Central memory CD4-positive, alpha-beta T cell (primary cell): ENCODE measurements at places on chromosomes 2 and 18.

- no peak for DNase-seq
Measured at GRCh38 chr2:207567671-207568070, 37.9 kb downstream of the CREB1 start.

DNA sequence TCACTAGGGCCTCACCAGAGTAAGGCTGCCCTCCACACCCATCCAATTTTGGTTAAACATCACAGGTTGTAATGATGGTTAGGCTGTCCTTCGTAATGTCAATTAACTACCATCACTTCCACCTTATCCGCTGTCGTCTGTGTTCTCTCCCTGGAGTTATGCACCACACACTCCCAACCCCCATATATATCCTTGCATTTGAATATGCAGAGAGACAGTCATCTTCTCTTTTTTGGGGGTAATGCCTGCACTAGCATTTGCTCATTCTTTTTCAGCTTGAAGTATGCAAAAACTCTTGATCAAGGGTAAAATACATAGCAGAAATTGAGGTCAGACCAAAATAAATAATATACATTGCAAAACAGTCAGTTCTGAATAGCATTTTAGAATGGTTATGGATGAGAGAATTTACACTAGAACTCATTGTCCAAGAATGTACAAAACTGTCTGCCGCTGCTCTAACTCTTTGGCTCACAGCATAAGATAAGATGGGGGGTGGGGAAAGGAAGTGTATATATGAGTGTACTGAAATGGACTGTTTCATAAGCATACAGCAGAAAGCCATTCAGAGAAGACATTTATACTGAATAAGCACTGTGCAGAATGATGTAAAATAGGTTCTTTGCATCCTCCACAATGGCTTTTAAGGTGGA is 397.8 kb upstream of the CHST9 start:
- no peak for DNase-seq

DNA sequence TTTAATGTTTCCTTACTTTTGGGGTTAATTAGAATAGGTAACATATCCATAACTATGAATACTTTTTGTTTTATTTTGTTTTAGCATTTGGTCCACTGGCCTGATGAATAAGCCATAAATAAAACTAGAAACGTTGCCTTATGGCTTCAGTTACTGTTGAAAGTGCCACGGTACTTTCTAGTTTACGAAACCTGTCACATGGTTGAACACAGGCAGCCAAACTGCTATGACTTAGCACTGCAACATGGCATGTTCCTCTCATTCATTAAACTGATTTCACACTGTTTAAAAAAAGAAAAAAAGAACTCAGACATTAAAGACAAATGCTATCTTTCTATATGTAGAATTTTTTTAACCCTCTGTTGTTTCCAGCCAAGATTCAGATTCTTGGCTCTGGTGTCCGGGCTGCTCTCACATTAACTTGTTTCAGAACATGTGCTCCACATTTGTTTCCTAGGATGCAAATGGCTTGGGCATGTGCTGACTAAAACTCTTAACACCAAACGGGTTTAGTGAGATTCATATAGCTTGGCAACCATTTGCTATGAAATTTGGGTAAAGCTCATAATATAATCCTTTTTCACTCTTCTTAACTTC is 323.9 kb upstream of the RND3 start:
- no peak for DNase-seq

- no peak for DNase-seq
Measured at GRCh38 chr2:127302168-127302567, 8.2 kb upstream of the ERCC3 start.

DNA sequence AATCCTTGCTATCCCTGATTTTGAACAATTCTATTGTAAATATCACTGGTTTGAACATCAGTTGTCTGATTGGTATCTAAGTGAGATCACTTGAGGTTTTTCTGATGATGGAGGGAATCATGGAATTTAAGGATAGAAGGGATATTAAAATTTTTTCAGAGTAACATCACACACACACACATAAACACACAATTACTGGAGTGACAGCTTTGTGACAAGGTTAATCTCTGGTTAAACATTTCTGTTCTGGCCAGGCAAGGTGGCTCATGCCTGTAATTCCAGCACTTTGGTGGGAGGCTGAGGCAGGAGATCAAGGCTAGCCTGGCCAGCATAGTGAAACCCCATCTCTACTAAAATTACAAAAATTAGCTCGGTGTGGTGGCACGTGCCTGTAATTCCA is 85.3 kb downstream of the SOCS6 start:
- no peak for DNase-seq
